SK-N-SH (cell line): ENCODE measurements at places on chromosomes 13 and 19.

GRCh38 chr19:17136021-17136420 lies 60.4 kb downstream of the MYO9B start:
- no peak for DNase-seq

DNA sequence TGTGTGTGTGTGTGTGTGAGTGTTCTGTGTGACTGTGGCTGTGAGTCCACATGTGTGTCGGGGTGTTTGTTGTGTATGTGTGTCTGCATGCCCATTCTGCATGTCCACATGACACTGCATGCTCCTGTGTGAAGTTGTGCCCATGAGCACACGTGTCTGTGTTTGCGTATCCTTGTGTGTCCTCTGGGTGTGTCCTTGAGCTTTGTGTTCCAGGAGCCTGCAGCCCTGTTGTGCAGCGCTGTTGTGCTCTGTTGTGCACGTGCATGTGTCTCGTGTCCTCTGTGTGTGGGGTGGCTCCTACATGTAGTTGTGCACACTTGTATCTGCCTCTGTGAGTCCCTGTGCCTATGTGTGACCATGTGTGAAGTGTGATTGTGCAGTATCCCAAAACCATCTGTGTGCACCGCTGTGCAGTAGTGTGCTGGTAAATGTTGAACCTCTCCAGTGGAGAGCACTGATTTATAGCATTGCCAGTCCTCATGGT lies 2.2 kb upstream of the ARHGEF18 start:
- no peak for DNase-seq

- DNase-seq, result no peak
Observed at GRCh38 chr19:8468124-8468523, 23.3 kb downstream of the HNRNPM start.

GRCh38 chr19:2049741-2050348 lies 1.2 kb downstream of the MKNK2 start:
- DNase-seq, result peak; percentile 71

- DNase-seq, result no peak
Observed at GRCh38 chr13:93146584-93147297, 79.9 kb upstream of the GPC6 start.

GRCh38 chr13:48424212-48424611 lies 11.3 kb upstream of the LPAR6 start:
- no peak for DNase-seq

GRCh38 chr19:5793188-5793587 lies 2.2 kb upstream of the DUS3L start:
- DNase-seq, result no peak

- peak; percentile 96 for DNase-seq
Observed at GRCh38 chr19:3606690-3607289, at the start of gene TBXA2R. TBXA2R (minus strand) TSS chr19:3606875; CDS start chr19:3600634, 6,241 bp downstream.

- no peak for DNase-seq
Observed at GRCh38 chr13:24307211-24308067, 1.9 kb upstream of the C1QTNF9 start.
